Activated CD4-positive, alpha-beta T cell treated with anti-CD3 and anti-CD28 coated beads for 1 hour (primary cell): ENCODE measurements at places on chromosomes 3 and 15.

- DNase-seq, result no peak
Observed at GRCh38 chr3:45548681-45549075, 45.9 kb upstream of the LIMD1 start.

GRCh38 chr3:156230278-156230900, 110.0 kb downstream of the KCNAB1 start:
- no peak for DNase-seq

- no peak for DNase-seq
Observed at GRCh38 chr15:30990446-30991254, 778 bp downstream of the MTMR10 start.

GRCh38 chr3:10941972-10942371, 50.6 kb upstream of the SLC6A1 start:
- DNase-seq, result no peak

- peak; percentile 30 for DNase-seq
Observed at GRCh38 chr3:187012609-187013051, 82.3 kb downstream of the ST6GAL1 start.

DNA sequence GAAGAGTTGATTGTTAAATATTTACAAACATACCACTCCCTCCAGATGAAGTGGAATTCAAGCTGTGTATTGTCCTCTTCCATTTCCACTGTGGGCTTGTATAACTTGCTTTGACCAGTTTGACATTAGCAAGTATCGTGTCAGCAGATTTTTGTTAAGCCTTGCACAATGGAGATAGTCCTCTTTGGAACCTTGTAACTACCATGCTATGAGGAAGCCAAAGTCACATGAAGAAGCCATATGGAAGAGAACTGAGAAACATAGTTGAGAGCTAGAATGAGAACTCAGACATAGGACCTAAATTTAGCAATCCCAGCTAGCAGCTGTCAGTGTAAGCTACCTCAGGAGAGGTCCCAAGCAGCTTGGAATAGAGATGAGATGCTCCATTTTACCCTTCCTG, 889.2 kb downstream of the PDCD6IP start:
- no peak for DNase-seq

DNA sequence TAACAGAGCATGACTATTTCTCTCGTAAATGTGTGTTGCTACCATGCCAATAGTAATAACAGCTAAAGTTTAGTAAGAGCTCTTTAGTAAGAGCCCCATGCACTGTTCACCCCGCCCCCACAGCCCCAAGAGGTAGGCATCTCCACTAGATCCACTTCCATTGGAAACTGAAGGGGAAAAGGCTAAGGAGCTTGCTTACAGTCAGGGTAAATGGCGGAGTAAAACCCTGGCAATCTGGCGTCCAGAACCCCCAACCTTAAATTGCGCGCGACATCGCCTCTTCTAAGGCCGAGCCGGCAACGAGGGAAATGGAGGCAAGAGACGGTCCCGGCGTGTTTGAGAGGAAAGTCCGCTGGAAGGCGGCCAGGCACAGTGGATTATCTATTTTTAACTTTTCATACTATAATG, 654 bp upstream of the C3orf38 start:
- DNase-seq, result no peak

DNA sequence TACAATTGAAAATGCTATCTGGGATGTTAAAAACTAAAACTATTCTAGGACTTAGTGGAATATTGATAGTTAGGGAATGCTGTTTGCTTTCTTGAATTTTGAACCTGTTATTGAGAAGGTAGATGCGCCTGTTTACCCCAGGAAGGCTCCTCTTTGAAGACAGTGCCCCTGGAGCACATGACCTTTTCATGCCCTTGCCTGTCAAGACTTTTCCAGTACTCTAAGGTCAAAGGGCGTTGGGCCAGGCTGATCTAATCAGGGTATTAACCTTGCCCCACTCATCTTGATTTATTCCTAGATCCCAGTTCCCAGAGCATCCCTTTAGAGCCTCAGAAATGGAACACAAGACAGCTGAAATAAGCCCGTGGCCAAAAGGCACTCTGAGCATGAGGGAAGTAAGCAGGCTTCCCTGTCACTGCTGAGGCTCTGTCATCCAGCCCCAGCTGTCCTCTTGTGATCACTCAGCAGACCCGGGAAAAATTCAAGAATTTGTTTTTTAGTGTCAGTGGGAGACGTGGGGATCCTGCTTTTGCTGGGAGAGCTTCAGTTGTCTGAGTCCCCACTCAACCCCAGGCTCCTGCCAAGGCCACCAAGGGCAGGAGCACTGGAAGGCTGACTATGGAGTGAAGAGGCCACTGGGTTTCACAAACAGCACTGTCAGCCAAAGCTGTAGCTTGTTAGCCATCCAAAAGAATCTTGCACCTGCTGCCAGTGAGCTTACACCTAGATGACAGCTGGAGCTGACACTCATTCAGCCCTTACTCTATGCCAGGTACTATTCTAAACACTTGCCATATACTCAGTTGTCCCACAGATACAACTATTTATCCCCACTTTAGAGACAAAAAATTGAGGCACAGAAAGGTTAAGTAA, 169.0 kb downstream of the PGPEP1L start:
- DNase-seq, result no peak

DNA sequence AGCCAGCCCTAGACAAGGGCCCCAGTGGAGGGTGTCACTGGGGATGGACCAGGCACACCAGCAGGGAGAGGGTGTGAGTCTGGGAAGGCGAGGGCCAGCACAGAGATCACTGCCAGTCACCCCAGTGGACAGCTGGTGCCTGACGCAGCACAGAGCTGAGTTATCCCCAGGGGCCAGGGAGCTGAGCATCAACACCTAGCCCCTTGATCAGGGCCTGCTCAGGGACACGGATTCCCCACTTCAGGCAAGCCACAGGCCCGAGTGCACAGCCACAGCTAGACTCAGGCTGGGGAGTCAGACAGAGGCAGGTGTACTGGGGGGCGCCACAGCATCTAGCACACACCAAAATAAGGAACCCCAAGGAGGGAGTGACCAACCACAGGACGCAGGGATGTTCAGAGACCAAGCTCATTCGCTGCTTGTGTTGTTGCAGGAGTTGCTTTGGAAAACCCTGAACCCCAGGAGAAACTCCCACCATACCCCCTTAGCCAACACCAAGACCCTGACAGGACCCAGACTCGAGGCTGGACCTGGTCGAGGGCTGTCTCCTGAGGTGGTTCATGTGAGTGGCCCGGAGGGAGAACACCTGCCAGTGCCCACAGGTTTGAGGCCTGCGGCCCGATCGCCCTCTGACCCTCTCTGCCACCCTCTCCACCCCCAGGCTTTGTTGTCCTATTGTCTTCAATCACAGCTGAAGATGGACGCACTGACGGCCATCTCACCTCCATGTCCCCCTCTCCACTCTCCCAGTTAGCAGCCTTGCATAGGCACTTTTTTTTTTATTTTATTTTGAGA, 146.8 kb downstream of the TPRA1 start:
- no peak for DNase-seq

- no peak for DNase-seq
Observed at GRCh38 chr3:192851821-192852372, 65.8 kb downstream of the MB21D2 start.

DNA sequence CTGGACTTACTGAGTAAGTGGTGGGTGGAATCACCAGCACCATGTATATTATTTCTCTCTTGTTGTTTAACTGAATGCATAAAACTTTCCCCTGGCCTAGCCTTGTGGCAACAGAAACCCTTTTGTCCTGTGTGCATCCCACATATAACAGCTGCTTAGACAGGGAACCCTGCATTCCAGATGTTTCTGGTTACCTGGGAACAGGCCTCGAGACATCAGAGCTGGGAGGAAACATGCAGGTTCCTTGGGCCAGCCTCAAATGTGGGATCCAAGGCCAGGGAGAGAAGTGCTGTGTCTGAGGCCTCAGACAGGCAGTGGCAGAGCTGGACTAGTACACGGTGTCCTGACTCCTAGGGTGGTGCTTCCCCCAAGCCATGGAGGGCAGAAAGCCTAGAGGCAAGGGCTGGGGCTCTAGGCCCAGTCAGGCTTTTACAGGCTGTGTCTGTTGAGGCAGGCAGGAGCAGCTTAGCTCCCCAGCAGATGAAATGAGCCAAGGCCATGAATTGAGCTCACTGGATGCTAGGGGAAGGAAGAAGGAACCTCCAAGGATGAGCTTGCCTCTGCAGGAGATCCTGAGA, 57.7 kb downstream of the ITGA11 start:
- no peak for DNase-seq

GRCh38 chr15:32130823-32131222, 100.5 kb downstream of the CHRNA7 start:
- DNase-seq, result no peak

DNA sequence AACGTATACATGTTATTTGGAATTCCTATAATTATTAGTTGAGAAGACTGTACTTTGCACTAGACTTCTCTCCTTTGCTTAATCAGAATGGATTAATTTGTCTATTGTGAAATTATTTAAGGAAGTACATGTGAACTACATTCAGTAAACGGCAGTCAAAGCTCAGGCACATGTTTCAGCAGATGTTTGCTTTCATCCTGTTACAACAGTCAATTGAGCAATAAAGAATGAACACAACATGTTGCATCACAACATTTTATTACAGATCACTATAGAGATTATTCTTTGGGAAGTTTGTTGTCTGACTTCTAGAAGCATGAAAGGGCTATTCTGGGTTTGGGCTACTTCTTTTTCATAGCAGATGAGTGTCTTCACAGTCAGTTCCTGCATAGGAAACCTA, 39.2 kb downstream of the RAB27A start:
- no peak for DNase-seq

DNA sequence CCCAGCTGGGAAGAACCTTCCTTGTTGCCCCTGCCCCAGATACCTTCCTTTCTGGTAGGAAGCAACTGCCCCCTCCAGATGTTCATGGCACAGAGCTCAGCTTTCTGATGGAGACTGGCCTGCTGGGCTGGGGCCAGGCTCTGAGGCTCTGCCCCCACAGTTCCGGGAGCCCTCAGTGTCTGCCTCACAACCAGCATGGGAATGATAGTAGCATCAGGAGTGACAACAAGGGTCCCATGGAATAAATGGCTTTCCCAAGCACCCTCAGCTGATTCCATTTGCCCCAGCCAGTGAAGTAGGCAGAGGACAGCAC, 65.6 kb upstream of the IQSEC1 start:
- DNase-seq, result no peak

GRCh38 chr3:114903213-114903612, 243.9 kb downstream of the ZBTB20 start:
- no peak for DNase-seq
